ENCODE measurements at places on chromosomes 11 and 22. TPM values are rescaled to one million over a fixed set of nuclear protein-coding genes. Genes with fewer than 3 reads are reported as not detected.

- DNase-seq, result peak; percentile 12
These were observed 29.5 kb upstream of the TESMIN start for GRCh38 chr11:68780829-68781228.

DNA sequence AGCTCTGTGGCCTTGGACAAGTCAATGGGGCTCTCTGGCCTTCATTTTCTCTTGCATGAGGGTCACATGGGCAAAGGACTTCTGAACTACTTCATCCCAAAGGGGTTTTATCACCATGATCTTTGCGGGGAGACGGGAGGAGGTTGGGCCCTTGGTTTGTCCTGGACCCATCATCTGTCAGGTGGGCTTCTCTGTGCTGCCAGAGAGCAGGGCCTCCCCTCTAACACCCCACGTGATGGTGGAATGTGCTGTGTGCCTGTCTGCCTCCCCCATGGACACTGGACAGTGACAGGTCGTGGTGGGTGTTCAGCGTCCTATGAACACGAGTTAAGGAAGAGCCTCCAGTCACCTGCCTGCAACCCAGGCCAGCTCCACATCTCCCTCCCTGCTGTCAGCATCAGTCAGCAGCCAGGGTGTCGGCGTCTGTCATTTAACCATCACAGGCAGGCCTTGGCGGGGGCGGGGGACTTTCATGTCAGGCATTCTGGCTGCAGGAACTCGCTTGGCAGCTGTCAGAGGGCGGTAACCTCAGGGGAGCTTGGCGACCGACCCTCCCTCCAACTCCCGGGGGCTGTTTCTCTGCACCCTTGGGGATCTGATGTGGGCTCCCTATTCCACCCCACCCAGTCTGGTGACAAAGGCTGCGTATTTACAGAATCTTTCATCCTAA, 2.6 kb upstream of the SUN2 start:
- no peak for DNase-seq

DNA sequence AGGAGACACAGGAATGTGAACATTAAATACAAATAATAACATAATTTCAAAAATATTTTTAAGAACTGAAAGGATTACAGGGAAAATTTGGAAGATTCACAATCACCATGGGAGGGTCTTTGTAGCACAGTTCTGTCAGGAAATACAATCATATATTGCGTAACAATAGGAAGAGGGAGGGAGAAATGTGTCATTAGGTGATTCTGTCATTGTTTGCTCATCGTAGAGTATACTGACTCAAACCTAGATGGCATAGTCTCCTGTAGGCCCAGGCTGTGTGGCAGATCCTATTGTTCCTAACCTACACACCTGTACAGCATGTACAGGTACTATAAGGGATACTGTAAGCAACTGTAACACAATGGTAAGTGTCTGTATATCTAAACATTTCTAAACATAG, 330.4 kb downstream of the BRD1 start:
- DNase-seq, result no peak

- no peak for DNase-seq
These were observed 31.5 kb upstream of the PANX2 start for GRCh38 chr22:50138988-50139387.

DNA sequence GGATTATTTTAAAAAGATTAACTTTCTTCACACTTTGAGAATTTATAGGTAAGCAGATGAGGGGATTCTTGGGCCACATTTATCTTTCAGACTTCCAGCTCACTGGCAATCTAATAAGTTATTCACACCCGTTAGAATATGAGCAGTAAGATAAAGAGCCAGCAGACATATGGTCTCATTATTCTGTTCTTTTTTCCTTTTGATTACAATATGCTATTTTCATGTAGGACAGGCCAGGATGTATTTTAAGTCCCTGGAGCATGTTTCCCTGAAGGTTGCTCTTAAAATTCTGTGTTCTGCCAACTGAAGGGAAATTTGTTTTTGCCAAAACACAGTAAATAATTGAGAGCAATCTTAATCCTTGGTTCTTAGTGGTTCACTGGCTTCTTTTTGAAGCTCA, 22.2 kb downstream of the PDHX start:
- DNase-seq, result no peak

MIAT gene
- 1.3 TPM for total RNA-seq

CSNK2A3 gene
- 2.3 TPM for total RNA-seq

TSGA10IP gene
- total RNA-seq, result not detected

OR4X1 gene
- not detected for total RNA-seq

All from fibroblast of villous mesenchyme (primary cell).